Right forelimb (tissue), 1 donor: ENCODE measurements at places on chromosomes 2 and 18.

DNA sequence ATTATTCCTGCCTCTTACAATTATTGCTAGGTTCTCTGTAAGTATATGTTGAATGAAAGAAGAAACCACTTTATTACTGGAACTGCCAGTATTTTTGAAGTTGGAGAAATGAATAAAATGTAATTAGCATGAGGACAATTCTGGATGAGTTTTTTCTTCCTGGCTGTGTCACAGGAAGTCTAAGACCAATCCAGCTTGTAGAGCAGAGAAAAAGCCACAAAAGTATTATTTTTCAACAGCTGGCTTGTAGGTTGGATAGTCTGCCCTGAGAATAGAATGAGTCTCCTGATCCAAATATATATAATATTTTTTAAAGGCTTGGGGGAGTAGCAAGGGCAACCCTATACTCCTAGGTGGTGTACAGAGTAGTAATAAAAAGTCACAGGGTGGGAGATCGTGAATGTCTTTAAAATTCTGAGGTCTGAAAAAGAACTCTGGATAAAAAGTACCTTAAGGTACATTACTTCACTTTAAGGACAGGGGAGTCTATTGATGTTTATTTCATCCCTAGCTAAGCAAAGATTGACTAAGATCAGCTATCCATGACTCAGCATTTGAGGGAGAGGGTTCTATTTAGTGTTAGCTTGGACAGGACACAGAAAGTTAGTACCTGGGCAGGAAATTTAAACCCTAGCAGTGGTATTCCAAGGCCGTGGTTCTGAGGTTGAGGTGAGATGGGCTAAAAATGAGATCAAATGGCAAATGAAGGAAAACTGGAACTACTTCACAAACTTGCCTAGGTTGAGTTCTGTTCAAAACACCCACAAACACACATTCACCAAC lies 31.7 kb downstream of the SLC40A1 start:
- DNase-seq: peak; percentile 59

DNA sequence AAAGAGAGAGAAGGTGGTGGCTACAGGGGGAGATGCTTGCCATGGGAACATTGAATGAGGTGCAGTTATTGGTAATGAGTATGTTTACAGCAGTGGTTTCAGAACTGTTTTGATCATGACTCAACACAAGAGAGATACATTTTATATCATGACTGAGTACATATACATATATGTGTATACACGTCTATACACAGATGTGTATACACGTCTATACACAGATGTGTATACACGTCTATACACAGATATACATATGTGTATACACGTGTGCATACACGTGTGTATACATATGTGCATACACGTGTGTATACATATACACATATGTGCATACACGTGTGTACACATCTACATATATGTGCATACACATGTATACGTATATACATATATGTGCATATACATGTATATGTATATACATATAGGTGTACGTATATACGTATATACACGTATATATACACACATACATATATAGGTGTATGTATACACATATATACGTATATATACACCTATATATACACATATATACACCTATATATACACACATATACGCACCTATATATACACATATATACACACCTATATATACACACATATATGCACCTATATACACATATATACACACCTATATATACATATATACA lies 518.5 kb downstream of the TSN start:
- no peak for DNase-seq

- DNase-seq: no peak
Measured at GRCh38 chr18:21599585-21600525, 649 bp downstream of the ESCO1 start.

DNA sequence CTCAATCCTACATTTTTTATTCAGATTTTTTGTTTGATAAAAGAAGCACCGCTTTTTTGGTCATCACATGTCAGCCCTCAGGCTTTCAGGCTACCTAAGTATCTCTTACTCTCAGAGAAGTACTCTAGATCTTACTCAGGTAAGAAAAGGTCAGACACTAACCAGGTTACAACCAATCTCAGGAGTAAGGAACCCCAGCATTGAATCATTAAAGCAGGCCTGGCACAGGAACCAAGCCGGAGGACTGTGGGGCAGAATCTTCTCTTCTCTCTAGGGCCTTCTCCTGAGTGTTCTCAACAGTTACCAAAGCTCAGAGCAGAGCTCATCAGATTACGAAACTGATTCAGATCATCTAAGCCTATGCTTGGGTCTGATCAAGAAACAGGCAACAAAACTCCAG lies 28.2 kb downstream of the RBMS1 start:
- DNase-seq: no peak

GRCh38 chr18:56570978-56571377 lies 67.4 kb downstream of the TXNL1 start:
- no peak for DNase-seq

GRCh38 chr18:49447810-49448745 lies 12.4 kb downstream of the DYM start:
- no peak for DNase-seq

DNA sequence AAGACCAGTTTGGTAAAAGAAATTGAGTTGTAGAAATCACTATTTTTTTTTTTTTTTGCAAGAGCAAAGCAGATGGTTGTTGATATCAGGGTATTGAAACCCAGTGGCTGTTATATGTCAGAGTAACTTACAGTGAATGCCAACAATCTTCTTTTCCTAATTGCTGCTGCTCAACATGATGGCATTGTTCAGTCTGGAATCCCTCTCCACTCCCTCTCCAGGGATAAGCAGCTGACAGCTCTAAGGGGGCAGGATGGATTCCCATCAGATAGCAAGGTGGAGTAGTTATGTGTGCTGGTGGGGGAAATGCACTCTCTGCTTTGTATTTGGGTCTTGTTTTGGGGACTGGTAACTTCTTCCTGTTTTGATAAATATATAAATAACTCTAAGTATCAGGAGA lies 200.0 kb downstream of the PIK3C3 start:
- no peak for DNase-seq

- DNase-seq: no peak
Measured at GRCh38 chr2:209577376-209578357, 153.8 kb downstream of the MAP2 start.

DNA sequence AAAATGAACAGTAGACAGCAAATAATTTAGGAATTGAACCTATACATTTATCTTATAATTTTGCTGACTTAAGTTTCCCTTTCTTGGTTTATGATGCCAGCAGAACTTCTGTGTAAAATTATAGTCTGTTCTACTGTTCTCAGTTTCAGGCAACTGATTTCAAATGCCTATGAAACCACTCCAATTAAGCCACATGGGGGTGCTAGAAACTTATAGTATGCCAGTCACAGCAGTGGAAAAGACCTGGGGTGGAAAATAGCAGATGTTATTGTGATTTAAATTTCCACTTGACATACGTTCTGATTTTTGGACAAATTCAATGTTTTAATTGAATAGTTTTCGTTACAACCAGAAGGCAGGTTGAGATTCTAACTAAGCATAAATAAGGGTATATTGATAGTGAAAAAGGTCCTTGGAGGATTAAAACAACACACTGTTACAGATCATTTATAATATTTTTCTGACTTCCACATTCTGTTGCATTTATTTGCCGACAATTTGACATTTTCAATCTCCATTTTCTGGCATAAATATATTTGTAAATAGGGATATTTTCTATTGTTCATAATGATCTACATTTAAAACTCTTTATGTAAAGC lies 61.4 kb downstream of the CPS1 start:
- no peak for DNase-seq

DNA sequence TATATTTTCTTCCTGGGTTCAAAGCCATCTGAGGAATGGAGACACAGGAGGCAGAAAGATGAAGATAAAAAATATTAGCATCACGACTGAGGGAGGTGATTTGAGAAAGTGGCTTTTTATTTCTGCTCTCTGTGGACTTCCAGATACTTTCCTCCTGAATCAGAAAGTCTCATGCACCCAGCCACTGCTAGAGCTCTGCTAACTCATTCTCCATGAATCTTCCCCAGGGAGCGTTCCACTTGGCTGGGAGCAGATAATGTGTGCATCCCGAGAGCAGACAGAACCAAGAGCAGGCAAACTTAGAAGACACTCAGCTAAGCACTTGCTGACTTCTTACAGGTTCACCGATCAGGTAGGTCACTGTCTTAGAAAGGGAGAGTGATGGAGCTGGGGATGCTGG lies 264.1 kb upstream of the THUMPD2 start:
- DNase-seq: no peak

- no peak for DNase-seq
Measured at GRCh38 chr18:45370255-45371010, 244.8 kb upstream of the SLC14A2 start.

GRCh38 chr18:22838639-22839277 lies 94.4 kb upstream of the RBBP8 start:
- no peak for DNase-seq

DNA sequence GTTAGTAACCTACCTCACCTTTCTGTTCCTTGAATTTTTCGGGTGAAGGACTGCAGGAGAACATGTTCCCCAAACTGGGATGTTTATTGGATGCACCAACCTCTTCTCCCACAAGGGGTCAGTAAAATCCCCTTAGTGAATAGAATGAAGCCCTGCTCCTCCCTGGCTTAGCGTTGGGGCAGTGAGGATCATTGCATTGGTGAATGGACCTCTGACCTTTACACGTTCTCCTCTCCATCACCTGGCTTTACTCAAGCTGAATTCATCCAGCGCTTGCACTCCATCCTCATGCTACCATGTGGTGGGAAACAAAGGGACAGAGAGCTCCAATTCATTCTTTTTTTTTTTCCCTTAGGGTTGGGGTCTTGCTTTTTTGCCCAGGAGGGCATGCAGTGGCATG lies 157.2 kb downstream of the MIB1 start:
- DNase-seq: no peak

- DNase-seq: no peak
Measured at GRCh38 chr2:166343467-166343866, 32.3 kb downstream of the SCN9A start.

GRCh38 chr18:56831988-56832387 lies 180.8 kb downstream of the WDR7 start:
- no peak for DNase-seq

GRCh38 chr18:48007955-48008701 lies 77.7 kb upstream of the SMAD2 start:
- peak; percentile 86 for DNase-seq

DNA sequence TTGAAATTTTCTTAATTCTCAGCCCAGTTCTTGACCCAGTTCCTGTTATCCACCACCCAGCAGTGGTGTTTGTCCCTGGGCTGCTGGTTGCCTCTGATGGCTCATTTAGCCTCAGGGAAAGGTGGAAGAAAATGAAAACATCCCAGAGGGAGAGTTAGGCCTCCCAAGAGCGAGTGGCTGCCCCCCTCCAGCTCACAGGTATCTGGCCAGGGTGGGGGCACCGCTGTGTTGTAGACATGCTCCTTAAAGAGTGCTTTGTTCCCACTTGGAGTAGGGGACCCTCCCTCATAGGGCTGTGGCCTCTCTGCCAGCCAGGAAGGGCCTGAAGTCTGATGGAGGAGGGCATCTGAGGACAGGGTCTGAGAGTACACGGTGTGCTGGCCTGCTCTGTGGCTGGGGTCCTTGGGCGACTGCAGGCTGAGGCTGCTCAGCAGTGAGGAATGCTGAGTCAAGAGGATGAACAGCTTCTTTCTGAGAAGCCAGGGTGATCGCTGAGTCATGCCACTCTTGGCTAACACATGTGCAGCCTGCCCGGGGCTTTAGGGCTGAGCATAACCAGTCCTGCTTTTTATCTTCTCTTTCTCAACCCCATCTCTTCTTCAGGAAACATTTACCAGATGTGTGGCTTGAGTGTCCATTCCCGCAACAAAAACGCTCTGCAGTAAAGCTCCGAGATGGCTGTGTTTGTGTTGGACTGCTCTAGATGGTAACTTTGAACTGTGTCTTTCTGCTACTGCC lies 72.3 kb downstream of the IL1R2 start:
- DNase-seq: peak; percentile 72

DNA sequence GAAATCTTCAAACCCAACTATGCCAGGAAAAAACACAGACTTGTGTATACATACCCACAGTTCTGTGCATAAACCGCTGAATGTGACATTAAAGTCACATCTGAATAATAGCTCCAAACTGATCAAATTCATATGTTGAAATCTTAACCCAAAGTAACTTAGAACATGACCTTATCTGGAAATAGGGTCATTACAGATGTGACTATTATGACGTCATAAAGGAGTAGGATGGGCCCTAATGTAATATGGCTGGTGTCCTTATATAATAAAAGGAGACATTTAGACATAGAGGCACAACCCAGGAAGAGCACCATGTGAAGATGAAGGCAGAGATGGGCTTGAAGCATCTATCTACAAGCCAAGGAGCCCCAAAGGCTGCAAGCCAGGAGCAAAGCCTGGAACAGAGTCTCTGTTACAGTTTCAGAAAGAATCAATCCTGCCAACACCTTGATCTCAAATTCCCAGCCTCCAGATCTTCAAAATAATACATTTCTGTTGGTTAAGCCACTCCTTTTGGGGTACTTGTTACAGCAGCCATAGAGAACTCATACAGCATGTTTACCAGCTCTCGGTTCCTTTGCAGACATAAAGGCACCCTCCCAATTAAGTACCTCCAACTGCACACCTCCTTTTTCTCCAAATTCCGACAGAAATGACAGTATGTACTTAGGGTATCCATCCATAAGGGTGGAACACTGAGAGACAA lies 27.6 kb downstream of the SOX11 start:
- DNase-seq: no peak

GRCh38 chr2:83282043-83282795 lies 1176.9 kb downstream of the SUCLG1 start:
- no peak for DNase-seq

GRCh38 chr2:18299423-18300212 lies 260.8 kb downstream of the RDH14 start:
- no peak for DNase-seq

GRCh38 chr2:216312441-216312840 lies 59.8 kb downstream of the MARCHF4 start:
- DNase-seq: no peak

DNA sequence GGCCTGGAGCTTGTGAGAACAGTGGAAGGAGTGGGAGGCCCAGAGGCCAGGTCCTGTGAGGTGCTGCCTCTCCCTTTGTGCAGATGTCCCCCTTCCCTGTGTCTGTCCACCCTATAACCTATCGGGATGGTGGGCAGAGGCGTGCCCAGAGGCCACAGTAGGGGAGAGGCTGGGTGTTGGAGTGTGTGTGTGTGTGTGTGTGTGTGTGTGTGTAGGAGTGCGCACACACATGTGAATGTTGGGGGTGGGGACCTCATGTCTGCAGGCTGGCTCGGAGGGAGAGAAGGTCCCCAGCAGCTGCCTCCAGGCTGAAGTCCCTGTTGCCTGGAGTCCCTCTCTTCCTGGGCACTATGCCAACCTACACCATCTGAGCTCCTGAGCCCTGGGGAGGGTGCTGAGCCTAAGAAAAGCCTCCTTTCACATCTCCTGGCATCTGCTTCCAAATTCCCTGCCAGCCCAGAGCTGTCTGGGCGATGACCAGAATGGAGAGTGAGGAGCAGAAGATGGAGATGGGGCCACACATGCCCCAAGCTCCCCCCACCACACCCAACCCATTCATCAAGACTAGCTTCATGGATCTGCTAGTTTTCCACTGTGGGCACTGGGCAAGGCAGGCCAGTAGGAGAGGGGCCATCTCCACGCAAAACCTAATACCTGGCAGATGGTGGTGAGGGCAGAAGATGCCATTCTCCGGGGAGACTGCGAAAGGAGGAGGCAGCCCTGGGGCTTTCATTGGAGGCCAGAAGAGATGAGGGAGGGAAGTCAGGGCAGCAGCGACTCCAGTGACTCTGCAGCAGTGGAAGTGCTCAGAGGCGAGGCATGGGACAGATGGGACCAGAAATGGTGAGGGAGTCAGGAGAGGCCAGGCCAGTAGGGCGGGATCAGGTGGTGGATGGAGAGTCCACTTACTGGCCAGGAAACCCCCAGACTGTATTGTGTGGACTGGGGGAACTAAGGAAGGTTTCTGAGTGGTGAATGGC lies 20.3 kb downstream of the KCNK3 start:
- no peak for DNase-seq

- DNase-seq: no peak
Measured at GRCh38 chr2:128313931-128314347, 4.7 kb downstream of the HS6ST1 start.
